Activated CD8-positive, alpha-beta memory T cell treated with anti-CD3 and anti-CD28 coated beads, Interleukin-2, amount 50 U/mL, for 48 hours (primary cell): ENCODE measurements at places on chromosomes 6 and 20.
A peak's percentile ranks its signal among the peaks of the same experiment; 100 is the strongest.

DNA sequence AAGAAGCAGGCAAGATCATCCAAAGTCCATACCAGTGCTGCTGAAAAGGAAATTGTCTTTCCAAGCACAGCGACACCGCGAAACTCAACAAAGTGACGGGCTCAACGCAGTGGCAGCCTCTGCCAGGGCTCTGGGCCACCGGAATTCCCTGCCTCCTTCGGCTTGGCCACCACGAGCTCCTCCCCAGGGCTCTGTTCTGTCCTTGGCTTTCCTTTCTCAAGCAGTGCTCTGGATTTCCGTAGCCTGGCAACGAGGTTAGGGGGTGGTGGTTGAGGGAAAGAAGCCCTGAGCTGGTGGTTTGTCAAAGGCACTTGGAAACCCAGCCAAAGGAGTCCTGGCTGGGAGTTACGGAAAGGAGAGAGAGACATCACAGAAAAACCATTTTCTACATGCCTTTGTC, 31.2 kb downstream of the PRR18 start:
- DNase-seq, result no peak

DNA sequence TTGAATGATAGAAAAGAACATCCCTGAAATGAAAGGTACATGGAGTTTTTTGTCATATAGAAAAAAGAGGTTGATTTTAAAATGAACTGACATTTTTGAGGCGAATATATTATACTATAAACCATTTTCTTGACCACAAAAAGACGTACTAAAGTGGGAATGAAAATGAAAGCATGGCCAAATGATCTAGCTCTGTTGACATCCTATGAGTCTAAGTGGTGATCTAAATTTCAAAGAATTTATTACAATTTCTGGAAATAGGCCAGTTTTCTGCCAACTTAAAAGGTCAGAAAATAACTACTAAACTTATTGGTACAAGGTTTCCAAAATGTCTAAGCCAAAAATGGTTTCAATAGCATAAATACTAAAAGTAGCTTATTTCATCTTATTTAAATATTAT, 536.8 kb downstream of the EYS start:
- no peak for DNase-seq

DNA sequence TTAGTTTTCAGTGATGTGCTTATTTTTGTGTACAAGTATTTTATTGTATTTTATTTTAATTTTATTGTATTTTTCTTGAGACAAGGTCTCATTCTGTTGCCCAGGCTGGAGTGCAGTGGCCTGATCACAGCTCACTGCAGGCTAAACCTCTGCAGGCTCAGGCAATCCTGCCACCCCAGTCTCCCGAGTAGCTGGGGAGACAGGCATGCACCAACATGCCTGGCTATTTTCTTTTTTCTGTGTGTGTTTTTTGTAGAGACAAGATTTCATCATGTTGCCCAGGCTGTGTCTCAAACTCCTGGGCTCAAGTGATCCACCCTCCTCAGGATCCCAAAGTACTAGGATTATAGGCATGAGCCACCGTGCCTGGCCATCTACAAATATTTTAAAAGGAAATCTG, 146.3 kb downstream of the MANEA start:
- no peak for DNase-seq

DNA sequence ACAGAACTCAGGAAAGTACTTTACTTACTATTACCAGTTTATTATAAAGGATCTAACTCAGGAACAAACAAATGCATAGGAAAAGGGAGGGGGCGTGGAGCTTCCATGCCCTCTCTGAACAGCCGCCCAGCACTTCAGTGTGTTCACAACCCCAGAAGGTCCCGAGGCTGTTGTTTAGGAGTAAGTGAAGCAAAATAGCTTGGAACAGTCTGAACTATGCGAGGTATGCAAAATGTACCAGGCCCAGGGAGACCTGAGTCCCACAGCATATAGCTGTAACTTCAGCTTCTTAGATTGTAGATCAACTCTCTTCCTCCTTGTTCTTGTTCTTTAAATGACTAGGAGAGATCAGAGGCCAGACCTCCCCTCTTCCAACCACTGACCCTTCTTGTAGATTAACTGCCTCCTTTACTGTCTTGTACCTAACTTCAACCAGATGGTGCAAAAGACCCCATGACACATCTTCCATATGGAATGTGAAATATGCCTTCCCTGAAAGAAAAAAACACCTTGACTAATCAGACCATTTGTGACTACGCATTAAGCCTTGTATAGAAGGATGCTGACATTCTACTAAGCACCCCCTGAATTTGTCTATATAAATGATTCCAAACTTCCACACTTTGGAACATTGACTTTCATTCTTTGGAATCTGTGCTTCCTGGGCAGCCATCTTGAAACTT, 98.8 kb upstream of the SNX9 start:
- no peak for DNase-seq

DNA sequence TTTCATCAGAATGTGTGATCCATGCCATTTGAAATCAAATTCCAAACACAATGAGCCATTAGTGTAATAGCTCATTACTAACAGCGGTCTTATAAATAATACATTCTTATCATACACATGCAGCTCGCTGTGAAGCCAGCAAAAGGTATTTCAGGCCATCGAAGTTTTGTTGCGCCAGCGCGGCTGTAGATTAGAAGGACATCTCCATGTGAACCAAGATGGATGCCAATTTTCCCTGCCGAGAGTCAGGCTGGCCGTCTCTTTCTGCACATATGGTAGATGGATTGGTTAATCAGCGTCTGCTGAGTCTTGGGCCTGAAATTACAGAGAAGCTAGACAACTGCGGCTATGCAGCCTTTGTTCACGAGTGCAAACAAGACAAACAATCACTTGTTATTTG, 44.1 kb downstream of the CFAP61 start:
- no peak for DNase-seq

GRCh38 chr6:107348224-107348623, 111.1 kb downstream of the PDSS2 start:
- no peak for DNase-seq

- DNase-seq, result no peak
Observed at GRCh38 chr6:125356884-125357283, 55.1 kb upstream of the HDDC2 start.

DNA sequence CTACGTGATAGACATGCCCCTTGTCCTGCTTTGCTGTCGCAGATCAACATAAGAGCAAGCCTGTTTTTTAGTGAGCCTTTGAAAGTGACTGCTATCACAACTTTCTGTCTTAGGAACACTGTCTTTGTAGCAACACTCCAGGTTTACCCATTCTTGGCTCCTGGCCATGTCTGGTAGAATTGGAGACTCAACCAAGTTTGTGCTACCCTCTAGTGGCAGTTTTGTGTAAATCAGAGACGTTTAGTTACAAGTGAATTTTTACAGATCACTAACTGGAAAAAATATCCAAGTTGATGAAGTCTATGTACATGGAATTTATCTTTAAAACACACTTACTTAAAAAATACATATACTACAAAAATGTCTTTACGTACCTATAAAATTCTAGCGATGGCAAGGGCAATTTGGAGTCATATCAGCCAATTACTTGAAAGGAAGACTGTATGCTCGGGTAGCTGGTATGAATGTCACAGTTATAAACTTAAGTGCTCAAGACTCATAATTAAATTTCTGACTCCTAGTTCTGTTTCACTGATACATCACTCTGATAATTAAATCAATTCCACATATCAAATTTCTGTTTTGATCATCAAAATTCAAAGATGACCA, 101.4 kb downstream of the ADGB start:
- no peak for DNase-seq

DNA sequence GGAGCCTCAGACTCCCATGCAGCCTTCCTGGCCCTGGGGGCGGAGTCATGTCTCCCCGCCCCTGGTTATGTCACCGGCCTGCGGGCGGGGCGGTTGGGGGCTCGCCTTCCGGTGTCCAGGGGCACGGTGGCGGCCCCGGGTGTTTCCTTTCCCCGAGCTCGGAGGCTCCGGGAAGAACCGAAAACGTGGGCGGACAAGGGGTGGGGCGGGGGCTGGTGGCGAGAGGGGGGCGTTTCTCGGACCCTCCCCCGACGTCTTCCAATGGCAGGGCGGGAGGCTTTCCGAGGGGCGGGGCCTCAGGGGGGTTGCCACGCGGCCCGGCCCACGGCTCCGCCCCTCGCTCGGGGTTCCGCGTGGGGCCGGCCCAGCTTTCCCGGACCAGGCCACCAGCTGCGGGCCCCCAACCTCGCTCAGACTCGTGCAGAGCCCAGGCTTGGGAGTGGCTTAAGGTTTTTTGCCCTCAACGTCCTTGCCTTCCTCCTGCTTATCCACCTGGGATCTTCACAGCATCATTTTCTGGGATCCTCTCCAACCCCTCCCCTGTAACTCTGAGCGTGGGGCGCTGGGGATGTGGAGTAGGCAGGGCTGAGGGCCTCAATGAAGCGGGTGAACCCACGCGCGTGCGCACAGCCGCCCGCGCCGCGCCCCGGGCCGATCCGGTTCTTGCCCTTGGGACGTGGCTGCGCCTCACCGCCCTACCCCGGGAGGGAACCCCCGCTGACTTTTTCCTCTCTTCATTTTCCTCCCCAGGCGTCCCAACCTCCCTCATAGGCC, 2.1 kb upstream of the NRN1 start:
- peak; percentile 83 for DNase-seq

- no peak for DNase-seq
Observed at GRCh38 chr6:139611327-139612134, 237.1 kb upstream of the CITED2 start.

GRCh38 chr20:64031822-64032314, 4.1 kb upstream of the C20orf204 start:
- DNase-seq, result no peak

DNA sequence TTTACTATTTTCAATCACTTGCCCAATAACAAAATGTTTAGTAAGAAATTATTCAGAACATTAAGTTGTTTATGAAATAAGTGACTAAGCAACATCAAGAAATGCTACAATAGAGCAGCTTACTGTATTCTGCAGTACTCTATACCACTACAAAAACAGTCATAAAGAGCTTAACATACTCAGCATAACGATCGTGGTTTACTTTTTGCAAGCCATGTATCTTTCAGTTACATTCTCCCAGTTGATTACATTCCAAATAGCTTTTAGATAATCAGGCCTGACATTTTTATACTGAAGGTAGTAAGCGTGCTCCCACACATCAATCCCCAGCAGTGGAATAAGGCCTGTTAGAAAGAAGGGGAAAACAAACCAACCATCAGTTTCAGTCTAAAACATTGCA, 10.7 kb downstream of the SOD2 start:
- no peak for DNase-seq

DNA sequence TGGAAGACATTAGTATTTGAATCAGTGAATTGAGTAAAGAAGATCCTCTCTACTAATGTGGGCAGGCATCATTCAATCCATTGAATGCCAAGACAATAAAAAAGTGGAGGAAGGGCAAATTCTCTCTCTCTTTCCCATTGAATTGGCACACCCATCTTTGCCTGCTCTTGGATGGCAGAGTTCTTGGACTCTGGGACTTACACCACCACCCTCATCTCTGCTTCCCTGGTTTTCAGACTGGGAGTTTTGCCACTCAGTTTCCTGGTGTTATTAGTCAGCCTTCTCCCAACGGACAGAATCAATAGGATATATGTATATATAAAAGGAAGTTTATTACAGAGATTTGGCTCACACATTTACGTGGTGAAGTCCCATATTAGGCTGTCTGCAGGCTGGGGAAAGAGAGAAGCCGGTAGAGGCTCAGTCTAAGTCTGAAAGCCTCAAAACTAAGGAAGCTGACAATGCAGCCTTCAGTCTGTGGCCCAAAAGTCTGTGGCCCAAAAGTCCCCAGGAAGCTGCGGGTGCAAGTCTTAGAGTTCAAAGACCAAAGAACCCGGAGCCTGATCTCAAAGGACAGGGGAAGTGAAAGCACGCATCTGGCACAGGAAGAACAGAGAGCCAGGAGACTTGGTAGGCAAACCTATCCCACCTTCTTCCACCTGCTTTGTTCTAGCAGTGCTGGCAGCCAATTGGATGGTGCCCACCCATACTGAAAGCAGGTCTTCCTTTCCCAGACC, 64.4 kb downstream of the SMPDL3A start:
- DNase-seq, result no peak

DNA sequence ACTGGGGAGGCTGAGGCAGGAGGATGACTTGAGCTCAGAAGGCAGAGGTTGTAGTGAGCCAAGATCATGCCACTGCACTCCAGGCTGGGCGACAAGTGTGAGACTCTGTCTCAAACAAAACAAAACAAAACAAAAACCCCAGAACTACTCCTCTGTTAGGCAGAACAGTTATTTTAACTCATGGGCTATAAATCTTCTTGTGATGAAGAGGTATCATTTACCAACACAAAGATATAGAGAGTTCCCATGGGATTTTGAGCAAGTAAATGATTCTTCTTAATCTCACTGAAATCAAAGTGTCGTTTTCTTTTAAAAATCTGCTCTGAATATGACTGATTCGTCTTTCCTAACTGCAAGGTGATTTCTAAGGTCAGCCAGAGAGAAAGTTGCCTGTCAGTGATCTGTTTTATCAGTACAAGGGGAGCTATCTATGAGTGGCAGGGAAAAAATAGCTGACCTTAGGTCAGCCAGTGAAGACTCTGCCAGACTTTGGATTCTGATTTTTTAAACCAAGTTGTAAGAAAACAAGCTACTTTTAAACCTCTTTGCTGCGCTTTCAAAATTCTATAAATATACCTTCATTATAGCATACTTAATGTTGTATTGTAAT, 3.8 kb upstream of the DSP start:
- DNase-seq, result no peak

DNA sequence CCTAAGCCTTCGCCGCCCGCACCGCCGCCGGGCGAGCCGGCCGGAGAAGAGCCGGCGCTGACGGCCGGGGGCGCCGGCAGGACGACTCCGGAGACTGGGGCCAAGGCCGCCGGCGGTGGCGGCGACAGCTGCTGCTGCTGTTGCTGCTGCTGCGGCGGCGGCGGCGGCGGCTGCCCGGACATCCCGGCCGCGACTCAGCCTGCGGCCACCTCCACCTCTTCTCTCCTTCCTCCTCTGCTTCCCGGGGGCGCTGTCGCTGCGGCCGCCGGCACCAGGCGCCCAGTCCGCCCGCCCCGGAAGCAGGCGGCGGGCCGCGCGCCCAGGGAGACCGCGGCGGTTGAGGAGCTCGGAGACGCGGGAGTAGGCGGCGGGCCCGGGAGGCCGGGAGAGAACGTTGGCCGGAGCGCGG, 307 bp downstream of the RANBP9 start:
- no peak for DNase-seq

DNA sequence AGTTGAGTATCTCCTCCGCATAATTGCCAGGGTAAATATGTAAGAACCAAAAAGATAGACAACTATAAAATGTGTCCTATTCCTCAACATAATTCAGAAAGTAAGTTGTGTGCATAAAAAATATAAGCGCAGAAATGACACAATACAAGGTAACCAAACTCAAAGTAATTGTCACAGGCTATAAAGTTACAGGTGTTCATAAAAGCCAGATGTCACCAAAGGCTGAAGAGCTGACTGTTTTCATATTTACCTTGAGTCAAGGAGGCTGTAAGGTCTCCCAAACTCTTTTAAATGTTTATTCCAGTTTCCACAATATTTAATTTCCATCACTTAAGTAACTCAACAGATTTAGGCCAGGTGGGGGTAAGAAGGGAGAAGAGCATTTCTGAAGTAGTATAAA, 192.2 kb upstream of the MARCKS start:
- no peak for DNase-seq

GRCh38 chr6:12592634-12593033, 123.9 kb upstream of the PHACTR1 start:
- DNase-seq, result no peak

- DNase-seq, result peak; percentile 62
Observed at GRCh38 chr20:4607287-4607713, 114.4 kb upstream of the PRND start.
